ENCODE measurements at places on chromosomes 6 and 20. TPM values are rescaled to one million over a fixed set of nuclear protein-coding genes. Genes with fewer than 3 reads are reported as not detected.

The CASS4 gene
- total RNA-seq = 6.7 TPM

The DNAAF9 gene
- total RNA-seq = 10.0 TPM

The ZNF311 gene
- 1.7 TPM for total RNA-seq

The NQO2 gene
- total RNA-seq = 12.8 TPM

The SMLR1 gene
- total RNA-seq = not detected

The PRR18 gene
- not detected for total RNA-seq

The OPN5 gene
- total RNA-seq = not detected

The RAMACL gene
- total RNA-seq = 1.5 TPM

The TMEM151B gene
- total RNA-seq = not detected

The TMEM181 gene
- 17.6 TPM for total RNA-seq

The ATP6V1G2 gene
- not detected for total RNA-seq

The CAGE1 gene
- total RNA-seq = 0.28 TPM

Measured in uterus (tissue), 4 donors.